Motor neuron (in vitro differentiated cells): ENCODE measurements at places on chromosomes 5 and 9. TPM values are rescaled to one million over a fixed set of nuclear protein-coding genes. Genes with fewer than 3 reads are reported as not detected.

DNA sequence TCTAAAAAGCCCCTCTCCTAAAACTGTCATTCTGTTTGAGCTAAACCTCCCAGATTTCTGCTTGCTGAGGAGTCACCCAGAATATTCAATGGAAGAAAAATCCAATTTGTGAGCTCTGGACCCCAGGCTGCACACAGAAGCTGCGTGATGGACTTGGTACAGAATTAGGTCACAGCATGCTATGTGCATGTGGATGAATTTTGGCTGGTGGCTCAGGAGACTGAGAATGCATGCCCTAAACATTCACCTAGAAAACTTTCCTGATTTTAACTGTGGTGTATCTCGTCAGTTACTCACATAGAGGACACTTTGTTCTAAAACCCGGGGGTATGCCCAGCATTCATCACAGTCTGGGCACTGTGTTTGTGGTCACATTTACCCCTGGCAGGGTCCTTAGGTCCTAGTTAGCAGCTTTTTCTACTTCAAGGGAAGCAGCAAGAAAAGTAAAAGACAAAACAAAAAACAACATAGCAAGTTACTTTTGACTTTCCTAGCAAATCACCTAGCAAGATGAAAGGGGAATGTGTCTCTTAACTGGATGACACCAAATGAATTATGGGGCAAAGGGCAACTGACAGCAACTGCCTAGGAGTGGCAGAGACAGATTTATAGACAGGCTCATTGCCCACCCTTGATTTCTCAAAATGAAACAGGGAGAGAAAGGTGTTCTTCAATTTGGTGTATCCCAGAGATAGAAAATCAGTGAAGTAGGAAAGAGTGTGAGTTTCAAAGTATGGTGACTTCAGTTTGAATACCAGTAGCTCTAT is 8.3 kb upstream of the SHROOM1 start:
- no peak for ATAC-seq

DNA sequence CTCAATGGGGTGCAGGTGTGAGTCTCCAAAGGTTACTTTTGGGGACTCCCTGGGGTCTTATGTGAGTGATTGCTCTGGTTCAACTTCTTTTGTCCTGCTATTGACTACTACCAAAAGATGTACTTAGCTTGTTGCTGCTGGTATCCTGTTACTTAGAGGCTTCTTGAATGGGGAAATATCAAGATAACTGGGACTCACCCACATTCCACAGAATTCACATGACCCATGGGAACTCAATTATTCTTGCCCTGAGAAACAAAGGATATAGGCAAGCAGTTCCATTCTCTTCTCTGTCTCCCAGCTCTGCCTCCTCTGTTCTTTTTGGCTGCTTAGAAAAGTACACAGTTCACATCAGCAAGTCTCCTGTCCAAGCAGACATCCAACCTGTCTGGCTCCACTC is 105.9 kb downstream of the UNC13B start:
- ATAC-seq = no peak

DNA sequence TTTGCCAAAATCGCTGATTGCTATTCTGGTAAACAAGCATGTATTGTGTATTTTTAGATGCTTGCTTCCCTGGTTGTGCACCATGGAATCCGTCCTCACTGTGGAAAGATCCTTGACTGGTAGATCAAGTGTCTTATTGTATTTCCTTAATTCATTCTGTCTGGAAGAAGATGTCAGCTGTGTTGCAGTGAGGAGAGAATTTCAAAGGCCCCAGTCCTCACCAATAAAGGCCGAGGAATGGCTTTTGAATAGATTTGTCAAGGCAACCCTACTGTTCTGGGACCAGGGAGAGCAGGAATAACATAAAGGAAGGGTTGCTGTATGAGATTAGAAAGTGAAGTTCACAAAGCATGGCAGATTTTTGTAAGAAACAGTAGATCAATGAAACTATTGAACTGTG is 36.2 kb upstream of the POU5F2 start:
- peak; percentile 82 for ATAC-seq

DNA sequence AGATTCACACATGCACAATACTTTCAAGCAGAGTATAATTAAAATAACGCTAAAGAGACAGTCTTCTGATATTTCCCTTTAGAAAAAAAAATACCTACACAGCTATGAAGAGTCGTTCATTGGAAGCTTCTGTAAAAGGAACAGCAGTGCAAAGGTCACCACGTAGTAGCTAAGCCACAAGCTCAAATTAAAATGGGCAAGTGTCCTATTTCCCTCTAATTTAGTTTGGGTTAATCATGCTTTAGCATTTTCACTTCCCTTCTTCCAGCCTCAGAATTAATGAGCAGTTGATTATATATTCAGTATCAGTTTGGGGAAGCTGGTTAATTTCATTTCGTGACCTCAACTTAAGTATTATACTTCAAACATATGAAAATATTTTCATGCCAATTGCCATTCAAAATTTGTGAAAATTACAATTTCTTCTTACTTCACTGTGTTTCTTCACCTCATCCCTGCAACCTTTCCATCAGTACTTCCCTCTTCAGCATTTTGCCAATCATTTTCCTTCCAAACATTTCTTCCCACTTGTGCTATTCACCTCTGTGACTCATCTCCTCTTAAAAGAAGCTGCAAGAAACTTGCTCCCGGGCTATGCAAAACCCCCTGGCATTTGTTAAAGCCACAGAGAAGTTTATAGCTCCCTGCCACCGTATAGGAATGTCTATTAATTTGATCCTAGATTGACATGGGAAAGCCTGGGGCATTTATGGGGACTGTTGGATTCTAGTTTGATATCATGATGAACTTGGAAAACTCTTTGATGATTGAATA is 83.0 kb downstream of the DMRTA1 start:
- ATAC-seq = peak; percentile 44

DNA sequence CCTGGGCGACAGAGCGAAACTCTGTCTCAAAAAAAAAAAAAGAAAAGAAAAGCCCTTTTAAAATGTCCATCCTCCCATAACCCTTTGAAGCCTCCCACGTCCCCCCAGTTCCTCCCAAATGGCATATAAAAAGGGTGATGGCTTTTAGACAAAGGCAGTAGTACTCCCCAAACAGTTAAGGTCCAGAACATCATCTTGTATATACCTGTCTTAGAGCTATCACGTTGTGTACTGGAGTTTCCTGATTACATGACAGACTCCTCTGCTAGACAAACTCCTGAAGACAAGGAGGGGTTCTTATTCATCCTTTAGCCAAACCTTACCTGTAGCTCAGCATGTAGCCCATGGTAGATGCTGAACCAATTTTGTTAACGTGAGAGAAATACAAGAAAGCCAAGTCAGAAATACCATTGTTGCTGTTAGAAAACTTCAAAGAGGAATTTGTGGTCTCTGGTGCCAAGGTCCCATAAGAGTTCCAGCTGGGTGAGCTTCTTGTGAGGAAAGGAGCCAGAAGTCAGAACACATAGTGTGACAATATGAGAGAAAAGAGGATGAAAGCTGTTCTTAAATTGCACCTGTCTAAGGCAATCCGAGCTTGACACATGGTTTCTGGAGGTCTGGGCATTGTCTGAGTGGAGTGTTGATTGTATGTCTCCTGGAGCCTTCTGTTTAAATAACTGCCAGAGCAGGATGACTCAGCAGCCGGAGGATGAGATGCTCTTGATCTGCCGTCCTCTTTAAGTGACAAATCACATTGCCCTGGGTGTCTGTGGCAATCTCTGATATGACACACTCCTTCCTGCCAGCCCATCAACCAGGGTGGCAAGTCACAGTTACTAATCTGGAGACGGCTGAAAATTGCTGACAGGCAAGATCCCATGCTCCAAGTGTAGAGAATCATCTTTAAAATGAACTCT is 69.1 kb downstream of the ARRDC3 start:
- ATAC-seq = peak; percentile 99

DNA sequence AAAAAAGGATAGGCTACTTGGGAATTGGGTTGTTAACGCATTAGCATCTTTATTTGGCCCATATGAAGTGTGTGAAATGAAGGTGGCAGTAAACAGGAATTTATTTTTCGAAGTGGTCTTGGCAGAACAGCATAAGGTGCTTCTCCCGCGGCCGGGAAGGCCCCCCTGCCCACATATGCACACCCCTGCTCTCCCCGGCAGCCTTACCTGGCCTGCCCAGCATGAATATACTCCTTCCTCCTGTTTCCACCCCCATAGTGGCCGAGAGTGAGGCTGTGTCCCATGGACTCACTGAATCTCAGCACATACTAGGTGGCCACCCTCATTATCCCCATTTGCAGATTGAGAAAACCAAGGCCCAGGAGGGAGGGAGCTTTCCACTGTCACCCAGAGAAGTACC is 54.0 kb upstream of the OLFM1 start:
- ATAC-seq = no peak

GRCh38 chr5:54217826-54218503 is 92.4 kb downstream of the ARL15 start:
- ATAC-seq = peak; percentile 54

DNA sequence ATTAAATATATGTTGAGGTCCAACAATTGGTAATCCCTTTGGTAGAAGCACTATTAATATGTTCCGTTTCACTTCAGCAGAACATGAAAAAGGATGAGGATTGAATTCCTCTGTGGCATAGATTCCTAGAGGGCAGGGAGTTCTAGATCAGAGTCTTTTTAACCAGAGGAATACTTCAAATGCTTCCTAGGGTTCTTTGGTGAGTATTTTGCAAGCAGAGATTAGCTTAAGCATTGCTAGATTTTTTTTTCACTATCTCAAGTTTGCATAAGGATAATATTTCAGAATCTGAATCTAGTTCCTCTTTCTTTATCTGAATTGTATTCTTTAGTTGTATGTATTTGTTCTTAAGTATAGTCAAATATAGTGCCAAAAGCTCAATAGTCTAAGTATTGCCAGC is 116.6 kb upstream of the ADAMTSL1 start:
- no peak for ATAC-seq

FOXD4L4 gene
- 0.70 and 0.81 TPM in 2 replicates for total RNA-seq

CARTPT gene
- total RNA-seq = not detected in 2 replicates

PKN3 gene
- 3.2 and 3.4 TPM in 2 replicates for total RNA-seq

CDK5RAP2 gene
- 31.1 and 31.8 TPM in 2 replicates for total RNA-seq

FOXI1 gene
- 0.27 and 1.1 TPM in 2 replicates for total RNA-seq

PAPPA gene
- 9.0 and 10.2 TPM in 2 replicates for total RNA-seq
